ENCODE measurements at places on chromosomes 4 and X. TPM values are rescaled to one million over a fixed set of nuclear protein-coding genes. Genes with fewer than 3 reads are reported as not detected.

DNA sequence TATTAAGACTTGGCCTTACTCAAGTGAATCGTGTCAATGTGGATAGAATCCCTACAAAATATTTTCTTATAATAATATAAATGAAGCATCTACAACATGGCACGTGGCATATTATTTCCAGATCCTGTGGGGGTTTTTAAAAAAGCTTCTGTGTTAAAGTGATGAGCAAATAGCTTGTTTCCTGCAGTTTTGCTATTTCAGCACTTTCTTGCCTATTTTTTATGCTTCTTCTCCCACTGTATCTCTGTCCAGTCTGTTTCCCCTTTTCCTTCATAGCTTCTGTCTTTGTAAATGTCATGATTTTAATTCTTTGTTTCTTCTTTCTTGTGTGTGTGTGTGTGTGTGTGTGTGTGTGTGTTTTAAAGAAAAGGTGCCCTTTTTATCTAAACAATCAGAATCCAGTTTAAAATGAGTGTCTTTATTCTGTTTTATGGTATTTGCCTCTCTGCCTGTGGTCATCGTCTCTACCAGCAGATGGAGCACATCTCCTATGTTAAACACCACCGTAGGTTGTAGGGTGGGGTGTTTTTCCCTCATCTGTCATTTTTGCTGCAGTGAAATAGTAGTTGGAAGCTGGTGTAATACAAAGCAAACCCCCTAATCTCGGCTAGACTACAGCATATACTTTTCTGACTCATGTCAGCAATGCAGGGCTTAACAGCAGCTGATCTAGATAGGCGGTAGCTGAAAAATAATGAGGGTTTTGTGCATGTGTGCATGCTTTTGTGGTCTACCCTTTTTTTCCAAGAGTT, 33.1 kb downstream of the FTHL17 start:
- DNase-seq, result peak; percentile 53

GRCh38 chr4:30181512-30181911, 538.7 kb upstream of the PCDH7 start:
- DNase-seq, result no peak

- DNase-seq, result no peak
These were observed 35.1 kb downstream of the TMLHE start for GRCh38 chrX:155577682-155578081.

RHOXF1 gene
- total RNA-seq, result not detected

- DNase-seq, result peak; percentile 89
These were observed 67.3 kb downstream of the ASB9 start for GRCh38 chrX:15202454-15203177.

- no peak for DNase-seq
These were observed 21.3 kb downstream of the CCKAR start for GRCh38 chr4:26468977-26469376.

NUDT11 gene
- 29.3 TPM for total RNA-seq

GRCh38 chr4:55730280-55730931, 89.2 kb upstream of the EXOC1L start:
- no peak for DNase-seq

DNA sequence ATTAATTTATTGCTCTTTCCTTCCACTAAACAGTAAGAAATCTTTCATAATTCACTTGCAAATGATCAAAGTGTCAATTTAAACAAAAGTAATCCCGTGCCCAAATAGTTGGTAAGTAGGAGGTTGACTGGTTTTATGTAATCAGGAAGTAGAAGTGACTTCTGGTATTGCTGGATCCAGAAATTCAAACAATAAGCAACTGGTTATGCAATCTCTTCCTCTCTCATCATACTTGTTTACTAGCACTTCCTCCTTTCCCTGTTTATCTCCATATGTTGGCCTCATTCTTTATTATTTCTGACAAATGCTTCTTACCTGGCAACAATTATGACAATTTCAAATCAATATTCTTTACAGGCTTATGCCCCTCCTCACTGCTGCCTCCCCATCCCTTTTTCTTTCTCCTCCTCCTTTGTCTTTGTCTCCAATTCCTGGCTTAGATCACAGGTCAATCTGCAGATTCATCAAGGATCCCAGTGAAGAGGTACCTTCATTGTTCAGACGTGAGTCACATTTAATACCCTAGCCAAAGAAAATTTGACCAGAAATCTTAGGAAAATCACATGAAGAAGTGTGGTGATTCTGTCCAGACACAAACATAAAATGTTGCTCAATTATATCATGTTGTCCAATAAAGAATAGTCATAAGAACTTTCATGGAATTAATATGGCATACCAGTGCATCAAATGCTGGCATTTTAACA, 323.2 kb upstream of the PCDH7 start:
- DNase-seq, result no peak

- no peak for DNase-seq
These were observed 183.2 kb upstream of the PUDP start for GRCh38 chrX:7330971-7331746.

GLOD5 gene
- total RNA-seq, result not detected

XAGE2 gene
- total RNA-seq, result not detected

DNA sequence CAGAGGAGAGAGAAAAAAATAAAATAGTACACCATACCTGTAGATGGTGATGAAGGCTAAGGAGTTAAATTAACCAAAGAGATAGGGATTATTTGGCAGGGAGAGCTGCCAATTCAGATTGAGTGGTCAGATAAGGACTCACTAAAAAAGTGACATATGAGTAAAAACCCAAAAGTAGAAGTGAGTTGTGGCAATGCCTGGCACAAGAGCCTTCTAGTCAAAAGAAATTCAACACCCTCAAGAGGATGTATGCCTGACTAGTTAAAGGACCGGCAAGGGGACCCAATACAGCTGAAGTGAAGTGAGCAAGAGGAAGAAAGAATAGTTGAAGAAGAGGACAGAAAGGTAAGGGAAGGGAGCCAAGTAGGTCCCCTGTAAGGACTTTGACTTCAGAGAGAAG, 34.9 kb downstream of the ELF2 start:
- no peak for DNase-seq

GRCh38 chr4:167555338-167556022, 321.2 kb upstream of the SPOCK3 start:
- no peak for DNase-seq

PFKFB1 gene
- total RNA-seq, result not detected

GRCh38 chr4:7862561-7863192, 77.0 kb downstream of the AFAP1 start:
- no peak for DNase-seq

DNA sequence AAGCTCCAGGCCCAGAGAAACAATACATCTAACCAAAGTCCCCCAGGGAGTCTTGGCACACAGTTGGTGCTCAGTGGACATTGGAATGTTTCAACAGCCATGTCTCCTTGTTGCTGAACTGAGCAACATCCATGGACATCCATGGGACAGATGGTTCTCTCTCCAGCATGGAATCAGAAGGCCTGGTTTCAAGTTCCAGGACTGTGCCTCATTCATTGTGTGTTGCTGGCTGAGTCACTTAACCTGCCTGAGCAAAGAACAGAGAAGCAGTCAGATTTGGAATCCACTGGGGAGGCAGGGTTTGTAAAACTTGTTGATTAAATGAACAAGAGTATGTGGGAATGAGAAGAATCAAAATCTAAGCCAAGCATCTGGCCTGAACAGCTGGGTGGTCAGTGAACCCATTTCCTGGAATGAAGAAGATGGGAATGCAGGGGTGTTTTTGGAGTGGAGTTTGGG, 147.9 kb downstream of the CHIC2 start:
- DNase-seq, result no peak

DNA sequence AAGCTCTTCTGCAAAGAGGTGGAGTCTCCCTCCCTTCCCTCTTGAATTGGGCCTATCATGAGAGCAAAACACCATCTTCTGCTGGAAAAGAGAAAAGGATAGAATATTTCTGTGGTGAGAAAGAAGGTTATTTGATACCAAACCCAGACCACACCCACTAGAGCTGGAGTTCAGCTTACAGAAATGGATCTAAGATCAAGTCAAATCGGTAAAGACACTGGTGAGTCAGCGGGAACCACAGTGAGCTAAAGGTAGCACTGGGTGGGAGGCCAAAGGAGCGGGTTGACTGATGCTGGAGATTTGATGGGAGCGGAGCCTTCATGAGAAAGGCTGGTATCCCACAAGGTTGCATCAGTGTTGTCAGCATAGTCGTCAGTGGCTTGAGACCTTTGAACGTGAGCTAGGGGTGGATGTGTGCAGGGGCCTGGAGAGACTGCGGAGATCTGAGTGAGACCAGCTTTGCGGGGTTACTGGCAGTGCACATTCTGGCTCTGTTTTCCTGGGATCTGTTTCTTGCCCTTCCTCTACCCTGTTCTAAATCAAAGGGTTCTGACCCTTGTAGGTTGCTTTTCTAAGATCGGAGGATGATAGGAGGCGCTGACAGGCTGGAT, 106.4 kb upstream of the SCOC start:
- DNase-seq, result no peak

DNA sequence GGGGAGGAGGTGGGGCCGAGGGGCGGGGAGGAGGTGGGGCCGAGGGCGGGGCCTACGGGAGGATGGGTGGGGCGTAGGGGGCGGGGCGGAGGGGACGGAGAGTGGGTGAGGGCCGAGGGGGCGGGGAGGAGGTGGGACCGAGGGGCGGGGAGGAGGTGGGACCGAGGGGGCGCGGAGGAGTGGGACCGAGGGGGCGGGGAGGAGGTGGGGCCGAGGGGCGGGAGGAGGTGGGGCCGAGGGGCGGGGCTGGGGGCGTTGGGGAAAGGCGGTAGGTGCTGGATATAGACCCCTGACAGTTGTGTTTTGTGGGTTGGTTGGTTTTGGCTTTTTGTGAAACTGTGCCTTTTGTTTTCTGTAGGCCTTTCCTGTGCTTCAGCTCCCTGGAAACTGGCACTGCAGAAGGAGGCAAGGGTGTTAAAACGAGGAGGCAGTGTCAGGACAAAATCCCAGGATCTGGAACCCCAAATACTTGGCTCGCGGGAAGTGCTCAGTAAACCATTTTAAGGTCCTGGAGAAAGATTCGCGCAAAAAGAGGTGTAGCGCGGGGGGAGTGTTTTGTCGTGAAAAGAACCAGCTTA, 580 bp upstream of the MMGT1 start:
- no peak for DNase-seq

GRCh38 chr4:175927121-175927520, 115.1 kb upstream of the GPM6A start:
- DNase-seq, result no peak

- peak; percentile 25 for DNase-seq
These were observed at the start of gene FAT1 for GRCh38 chr4:186723292-186724057. Gene FAT1 (minus strand): TSS chr4:186723856. CDS start chr4:186709827, 14,029 bp downstream.

HMGN5 gene
- total RNA-seq, result 5.8 TPM

DNA sequence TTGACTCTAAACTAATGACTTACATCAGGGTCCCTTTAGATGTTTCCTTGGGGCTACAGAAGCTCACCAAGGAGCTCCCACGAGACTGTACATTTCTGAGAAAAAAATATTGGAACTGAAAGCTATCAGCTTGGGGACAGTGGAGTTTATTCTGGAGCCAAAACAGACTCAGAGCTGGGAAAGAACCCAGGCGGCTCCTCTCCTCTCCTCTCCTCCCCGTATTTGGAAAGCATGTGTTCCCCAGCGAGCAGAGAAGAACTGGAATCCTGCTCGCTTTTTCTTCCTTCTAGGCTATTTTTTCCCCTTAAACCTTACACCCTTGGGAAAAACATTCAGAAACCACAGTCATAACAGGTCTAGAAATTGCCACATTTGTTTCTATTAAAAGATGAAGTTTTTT, 4.3 kb upstream of the MAP7D3 start:
- DNase-seq, result no peak

- DNase-seq, result no peak
These were observed 1655.5 kb upstream of the AGA start for GRCh38 chr4:179097741-179098140.

RTL3 gene
- total RNA-seq, result not detected

DNA sequence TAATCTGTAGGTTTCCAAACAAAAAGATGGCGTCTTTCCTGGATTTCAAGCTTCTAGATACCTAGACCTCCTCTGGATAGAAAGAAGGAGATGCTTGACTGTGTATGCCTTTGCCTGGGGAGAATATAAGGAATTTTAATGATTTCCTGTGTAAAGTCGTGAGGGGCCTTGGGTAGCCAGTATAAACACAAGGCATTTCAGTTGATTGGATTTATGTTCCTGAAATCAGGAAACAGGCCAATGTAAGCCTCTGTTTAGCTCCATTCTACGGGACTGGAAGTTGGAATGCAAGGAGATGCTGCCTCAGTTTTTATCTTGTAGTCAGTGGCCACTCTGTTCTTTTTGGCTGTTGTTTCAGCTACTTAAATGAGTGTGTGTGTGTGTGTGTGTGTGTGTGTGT, 137.2 kb downstream of the GUCY2F start:
- no peak for DNase-seq

- DNase-seq, result peak; percentile 31
These were observed 643 bp downstream of the SRP72 start for GRCh38 chr4:56468097-56468422.

DNA sequence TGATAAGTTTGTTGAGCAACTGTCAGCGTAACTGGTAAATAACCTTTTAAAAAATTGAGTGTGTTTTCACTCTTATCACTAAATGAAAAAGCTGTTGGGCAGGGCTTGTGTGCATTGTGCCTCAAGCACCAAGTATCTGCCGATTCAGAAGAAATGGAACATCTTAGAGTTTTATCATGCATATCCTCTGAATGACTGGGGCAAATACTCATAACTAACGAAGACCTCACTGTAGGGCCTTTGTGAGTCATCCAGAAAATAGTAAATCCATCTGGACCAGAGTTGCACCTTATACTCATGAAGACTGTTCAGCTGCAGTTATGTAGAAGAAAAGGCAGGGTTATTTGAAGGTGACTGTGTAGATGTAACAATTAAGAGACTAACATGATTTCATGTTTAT, 222.1 kb downstream of the CAMK2D start:
- no peak for DNase-seq

DNA sequence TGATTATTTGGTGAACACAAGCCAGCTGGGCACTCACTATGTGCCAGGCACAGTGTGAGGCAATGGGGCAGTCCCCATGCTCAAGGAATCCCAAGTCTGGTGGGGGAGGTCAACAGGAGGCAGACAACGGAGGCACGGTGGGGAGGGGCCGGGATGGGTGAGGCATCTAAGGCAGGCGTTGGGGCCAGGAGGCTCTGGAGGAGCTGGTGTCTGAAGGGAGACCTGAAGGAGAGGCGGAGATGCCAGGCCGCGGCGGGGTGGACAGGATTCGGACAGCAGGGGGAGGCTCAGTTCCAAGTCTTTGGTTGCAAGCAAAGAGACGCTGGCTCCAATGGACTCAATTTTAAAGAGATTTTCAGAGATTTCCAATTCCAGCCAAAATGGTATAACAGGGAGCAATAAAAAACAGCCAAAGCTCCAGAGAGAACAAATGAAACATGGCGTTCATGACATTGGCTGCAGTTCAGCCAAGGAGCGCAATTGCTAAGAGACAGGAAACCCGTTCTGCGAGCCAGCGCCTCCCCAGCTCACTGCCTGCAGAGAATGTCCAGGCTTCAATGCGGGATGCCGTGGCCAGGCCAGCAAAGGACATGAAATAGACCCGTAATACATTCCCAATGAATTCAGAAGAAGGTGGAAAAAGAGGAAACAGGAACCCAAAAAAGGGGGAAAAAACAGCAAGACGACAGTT, 105.2 kb upstream of the LRPAP1 start:
- no peak for DNase-seq

DNA sequence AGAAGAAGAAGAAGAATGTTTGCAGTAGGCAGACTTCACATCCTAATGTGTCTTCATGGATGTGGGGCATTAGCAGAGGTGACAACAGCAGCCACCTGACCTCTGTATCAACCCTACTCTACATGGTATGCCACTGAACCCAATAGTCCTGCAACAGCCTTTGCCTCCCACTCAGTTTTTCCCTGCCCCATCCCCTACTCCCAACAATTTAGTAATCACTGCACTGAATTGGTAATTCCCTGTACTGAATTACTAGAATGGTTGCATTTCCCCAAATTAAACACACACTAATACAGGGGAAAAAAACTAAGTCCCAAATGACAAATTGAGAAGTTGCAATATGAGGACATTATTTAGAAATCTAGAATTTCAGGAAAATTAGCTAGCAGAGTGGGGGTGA, 31.4 kb upstream of the FAM241A start:
- DNase-seq, result no peak
